ENCODE measurements at places on chromosomes 1 and 21. TPM values are rescaled to one million over a fixed set of nuclear protein-coding genes. Genes with fewer than 3 reads are reported as not detected.

DNA sequence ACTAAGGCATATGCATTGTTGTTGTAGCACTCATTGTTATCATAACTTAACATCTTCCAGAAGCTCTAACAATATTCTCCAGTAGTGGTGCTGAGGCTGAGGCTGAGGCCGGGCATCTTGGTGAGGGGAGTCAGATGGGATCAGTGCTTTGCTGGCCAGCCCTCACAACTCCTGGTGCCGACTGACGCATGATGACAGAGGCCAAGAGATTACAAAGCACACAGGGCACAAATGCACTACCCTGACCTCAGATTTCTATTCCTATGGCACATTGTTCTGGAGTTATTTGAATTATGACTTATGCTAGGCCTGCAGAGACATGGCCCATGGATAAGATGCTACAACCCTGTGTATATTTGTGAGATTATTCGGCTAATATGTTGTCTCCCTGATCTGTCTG is 8.3 kb upstream of the IGSF5 start:
- no peak for DNase-seq

Gene TRIM58
- 0.58 TPM for total RNA-seq

Gene CAMK1G
- not detected for total RNA-seq

Gene UBASH3A
- total RNA-seq = 67.8 TPM

DNA sequence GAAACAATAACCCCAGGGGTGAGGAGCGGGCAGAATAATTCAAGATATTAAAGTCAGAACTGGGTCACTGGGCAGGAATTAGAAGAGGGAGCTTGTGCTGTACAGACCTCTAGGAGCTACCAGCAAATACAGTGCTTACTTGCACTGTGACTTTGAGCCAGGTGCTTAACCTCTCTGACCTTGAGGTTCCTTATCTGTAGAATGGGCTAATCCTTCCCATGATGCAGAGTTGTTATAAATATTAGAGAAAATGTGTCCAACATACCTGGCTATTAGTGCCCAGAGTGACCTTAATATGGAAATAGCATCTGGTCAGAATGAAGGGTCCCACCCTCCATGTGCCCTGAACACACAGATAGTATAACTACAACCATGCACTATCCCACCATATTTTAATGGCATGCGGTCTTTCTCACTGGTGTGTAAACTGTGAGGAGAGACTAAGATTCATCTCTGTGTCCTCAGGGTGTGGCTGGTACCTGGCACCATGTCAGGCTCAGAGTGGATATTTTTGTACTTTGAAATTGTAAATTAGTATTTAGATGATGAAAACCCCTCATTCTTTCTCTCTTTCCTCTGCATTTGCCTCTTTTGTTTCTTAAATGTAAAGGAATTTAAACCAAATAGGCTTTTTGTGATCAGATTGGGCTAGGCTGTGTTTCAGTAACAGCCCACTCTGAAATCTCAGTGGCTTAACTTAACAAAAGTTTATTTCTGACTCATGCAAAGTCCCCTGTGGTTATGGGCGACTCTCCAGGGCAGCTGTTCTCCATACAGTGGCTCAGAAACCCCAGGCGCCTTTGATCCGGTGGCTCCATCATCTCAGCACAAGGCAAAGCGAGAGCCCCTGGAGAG is 60.0 kb upstream of the ROR1 start:
- no peak for DNase-seq

Gene SIK1
- 4.6 TPM for total RNA-seq

GRCh38 chr1:37914719-37915475 is 32.0 kb downstream of the INPP5B start:
- DNase-seq = no peak

DNA sequence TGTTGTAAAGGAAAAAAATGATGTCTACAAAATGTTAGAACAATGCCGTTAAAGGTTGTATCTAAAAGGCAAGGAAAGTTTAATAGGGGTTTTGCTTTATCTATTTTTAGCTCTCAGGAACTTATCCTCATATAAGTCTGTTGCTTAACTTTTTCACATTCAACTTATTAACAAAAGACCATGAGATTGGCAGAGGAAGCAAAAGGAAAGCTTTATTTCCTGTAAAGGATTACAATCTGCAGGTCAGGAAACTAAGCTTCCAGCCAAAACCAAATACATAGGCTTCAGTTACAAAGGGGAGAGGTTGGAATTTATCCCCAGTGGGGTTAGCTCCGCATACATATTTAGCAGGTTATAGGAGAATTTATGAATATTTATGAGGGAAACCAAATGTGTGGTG is 58.7 kb upstream of the KIAA1614 start:
- DNase-seq = no peak

Gene ADAMTS4
- total RNA-seq = 1.2 TPM

DNA sequence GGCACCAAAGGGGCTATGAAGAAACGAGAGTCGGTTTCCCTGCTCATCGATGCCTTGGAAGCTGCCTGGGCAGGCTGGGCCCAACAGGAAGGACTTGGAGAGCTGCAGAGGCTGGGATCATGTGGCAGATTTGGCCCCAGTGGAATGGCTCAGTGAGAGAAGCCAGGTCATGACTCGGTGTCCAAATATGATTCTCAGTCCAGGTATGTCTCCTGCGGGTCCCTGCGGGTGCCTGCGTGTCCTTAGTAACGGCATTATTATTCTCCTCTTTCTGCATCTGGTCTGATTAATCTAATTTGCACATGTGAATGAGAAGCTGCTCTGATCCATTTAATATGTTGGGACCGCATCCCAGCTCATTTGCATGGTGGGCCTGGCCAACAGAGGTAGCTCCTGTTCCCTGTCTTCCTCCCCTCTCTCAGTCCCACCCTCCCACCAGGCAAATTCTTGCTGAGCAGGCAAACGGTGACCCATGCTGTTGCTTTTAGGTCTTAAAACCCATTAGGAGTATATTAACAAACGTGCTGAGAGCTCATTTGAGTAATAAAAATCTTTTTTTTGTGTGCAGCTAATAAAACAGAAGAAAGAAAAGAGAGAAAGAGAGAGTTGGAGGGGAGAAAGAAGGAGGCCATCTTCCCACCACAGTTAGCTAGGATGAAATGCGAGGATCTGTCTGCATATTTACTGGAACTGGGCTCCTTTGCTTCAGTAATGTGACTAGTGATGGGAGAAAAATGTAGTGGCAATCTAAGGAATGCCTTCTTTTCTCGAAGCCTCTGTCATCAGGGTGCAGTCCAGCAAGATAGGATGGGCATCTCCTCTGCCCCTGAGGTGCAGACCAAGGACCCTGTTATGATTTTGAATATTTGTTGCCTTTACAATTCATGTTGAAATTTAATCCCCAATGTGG is 133.5 kb downstream of the HMGB4 start:
- no peak for DNase-seq

Gene C1QB
- total RNA-seq = not detected

DNA sequence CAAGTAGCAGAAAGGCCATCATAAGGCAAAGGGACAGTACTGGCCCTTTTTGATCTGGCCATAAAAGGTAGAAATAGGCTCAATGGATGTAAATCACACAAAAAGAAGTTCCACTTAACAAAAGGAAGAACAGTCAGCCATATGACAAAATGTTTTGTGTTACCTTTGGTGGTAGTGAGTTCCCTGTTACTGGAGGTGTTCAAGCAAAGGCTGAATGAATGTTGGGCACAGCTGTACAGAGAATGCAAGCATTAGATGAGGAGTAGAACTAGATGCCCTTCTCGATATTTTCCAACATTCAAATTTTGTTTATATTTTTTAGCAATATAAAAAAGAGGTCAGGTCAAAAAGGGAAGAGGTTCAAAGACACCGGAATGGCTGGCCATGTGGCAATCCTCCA is 20.0 kb downstream of the OLFML3 start:
- no peak for DNase-seq

DNA sequence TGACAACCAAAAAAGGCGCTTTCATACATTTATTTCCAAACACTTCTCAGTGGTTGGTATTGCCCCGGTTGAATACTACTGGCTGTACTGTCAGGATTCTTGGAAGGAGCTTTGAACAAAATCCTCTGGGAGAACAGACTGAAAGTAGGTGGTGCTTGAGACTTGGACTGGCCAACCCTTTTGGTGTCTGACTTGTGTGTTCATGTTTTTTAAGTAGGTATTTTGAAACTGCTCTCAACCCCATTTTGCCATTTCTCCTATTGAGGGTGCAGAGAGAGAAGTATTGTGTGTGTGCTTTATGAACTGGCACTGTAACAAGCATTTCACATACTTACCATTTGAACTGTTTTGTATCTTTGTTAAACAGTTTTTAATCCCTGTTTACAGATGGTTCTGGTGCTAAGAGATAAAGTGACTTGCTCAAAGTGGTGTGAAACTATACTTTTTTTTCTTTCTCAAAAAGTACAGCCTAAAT is 21.2 kb downstream of the ARID1A start:
- DNase-seq = no peak

Gene SUSD4
- total RNA-seq = 0.28 TPM

DNA sequence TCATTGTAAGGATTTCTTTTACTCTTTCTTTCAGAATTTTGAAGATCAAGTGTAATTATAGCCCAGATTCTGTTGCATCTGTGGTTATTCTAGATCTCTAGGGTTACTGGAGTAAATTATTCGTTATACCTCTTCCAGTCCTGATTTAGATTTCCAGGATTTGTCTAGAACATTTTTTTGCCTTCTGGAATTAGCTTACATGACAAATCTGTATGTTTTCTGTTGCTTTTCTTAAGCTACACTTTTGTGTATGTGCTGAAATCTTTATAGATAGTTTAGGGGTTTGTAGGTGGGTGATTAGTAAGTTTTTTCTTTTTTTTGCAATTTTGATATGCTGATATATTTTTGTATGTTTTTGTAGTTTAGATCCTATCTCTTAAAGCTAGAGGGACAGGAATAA is 13.7 kb downstream of the RALGPS2 start:
- DNase-seq = no peak

DNA sequence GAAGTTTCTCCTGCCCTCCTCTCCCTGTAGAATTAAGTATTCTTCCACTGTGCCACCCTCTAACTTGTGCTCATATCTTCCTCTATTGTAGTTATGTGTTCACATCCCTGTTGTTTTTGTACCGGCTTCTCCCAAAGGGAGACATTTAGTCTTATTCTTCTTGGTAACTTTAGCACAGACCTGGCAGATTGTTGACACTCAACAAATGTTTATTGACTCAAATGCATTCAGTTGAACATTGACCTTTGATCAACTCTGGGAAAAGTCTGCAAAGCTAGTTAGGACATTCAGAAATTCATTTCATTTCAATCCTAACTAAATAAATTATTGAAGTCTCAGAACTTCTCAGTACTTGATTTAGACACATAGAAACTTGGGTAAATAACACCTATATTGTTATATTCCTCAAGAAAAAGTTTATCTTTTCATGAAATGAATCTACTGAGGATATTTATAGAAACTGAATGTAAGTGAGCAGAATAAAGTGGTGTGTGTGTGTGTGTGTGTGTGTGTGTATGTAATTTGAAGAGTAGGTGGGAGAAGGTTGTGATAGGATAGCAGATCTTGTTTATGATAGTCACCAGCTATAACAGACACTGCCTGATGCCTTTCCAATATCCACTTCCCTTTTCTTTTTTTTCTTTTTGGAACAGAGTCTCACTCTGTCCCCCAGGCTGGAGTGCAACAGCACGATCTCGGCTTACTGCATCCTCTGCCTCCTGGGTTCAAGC is 872.4 kb upstream of the CXADR start:
- DNase-seq = no peak

DNA sequence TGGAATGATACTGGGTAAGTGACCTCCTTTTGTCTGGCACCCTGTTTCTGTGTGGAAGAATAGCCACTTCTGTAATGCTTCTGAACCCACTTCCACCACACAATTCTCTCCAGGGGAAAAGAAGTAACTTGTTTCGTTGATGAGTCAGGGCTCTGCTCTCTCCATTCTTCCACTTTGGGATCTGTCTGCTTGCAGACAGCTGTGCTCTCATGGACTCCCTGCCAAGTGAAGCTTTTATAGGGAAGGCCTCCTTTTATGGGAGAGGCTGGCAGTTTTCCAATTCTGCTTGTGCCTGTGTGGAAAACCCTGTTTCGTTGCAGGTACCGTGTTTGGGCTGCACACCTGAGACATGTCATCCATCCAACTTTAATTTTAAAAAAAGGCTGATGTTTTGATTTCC is 130.7 kb downstream of the GIPC2 start:
- no peak for DNase-seq

DNA sequence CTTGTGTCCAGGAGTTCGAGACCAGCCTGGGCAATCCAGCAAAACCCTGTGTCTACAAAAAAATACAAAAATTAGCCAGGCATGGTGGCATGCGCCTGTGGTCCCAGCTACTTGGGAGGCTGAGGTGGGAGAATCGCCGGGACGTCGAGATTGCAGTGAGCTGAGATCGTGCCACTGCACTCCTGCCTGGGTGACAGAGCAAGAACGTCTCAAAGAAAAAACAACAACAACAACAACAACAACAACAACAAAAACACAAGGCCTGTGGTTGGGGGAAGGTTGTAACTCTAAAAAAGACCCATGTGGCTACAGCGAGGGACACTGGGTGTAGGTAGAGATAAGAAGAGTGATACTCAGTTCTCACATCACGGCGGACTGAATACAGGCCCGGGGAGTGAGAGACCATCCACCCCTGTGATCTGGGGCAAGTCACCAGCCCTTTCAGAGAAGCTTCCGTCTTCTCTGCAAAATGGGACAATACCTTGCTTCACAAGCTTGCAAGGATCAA is 848 bp upstream of the CDC42 start:
- DNase-seq = no peak

Gene VTCN1
- not detected for total RNA-seq

Gene C2CD2
- total RNA-seq = 6.3 TPM

Measured in activated CD4-positive, alpha-beta memory T cell treated with anti-CD3 and anti-CD28 coated beads, Interleukin-2, amount 10 ng/mL, durations not matched to agents 7 days and 5 days (primary cell).